CD4-positive, alpha-beta T cell treated with Interferon gamma for 1 hour (primary cell): ENCODE measurements at places on chromosomes 3 and 15.

DNA sequence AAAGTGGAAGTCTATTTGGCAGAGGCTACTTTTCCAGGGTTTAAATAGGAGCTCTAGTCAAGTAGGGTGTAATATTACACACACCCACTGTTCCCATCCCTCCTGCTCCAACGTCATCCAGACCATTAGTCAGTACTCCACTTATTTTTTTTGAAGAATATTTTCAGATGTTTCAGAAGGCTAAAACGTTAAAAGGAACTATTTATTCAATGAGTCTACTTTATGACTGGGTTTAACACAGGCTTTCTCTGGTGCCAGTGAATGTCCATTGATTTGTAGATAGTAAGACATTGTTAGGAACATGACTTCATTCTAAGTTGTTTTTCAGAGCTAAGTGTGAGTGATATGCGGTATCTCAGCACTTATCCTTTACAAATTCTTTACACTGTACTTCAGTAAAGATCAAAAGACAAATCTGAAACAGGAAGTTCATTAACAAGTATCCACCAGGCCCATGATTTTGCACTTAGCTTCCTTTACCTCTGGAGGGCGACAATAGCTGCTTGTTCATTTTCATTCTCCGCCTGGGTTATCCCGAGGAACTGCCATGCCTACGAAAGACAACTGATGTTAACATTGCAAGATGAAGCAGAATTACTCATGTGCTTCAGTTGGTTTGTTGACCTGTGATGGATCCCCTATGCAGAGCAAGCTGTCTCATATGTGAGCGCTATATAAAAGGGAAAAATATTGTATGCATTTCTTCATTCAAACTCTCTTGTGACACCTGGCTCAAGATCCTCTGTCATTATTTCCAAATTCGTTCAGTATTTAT is 158.7 kb downstream of the USP13 start:
- DNase-seq, result no peak

- no peak for DNase-seq
These were observed 76.0 kb downstream of the PTPRG start for GRCh38 chr3:61637088-61638051.

DNA sequence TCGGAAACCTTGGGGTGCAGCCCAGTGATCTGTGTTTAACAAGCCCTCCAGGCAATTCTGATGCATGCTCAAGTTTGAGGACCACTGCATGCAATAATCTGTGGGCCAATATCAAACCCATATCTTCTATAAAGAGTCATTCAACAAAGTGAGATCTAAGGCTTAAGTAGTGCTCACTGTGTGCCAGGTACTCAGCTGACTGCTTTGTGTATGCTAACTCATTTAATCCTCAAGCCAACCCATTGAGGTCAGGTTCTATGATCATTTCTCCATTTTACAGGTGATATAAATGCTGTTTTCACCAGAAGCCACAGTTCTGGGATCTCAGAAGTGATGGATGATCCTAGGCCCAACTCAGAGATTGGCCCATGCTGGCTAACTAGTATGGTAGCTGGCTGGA is 101.7 kb downstream of the SMAD6 start:
- DNase-seq, result no peak

DNA sequence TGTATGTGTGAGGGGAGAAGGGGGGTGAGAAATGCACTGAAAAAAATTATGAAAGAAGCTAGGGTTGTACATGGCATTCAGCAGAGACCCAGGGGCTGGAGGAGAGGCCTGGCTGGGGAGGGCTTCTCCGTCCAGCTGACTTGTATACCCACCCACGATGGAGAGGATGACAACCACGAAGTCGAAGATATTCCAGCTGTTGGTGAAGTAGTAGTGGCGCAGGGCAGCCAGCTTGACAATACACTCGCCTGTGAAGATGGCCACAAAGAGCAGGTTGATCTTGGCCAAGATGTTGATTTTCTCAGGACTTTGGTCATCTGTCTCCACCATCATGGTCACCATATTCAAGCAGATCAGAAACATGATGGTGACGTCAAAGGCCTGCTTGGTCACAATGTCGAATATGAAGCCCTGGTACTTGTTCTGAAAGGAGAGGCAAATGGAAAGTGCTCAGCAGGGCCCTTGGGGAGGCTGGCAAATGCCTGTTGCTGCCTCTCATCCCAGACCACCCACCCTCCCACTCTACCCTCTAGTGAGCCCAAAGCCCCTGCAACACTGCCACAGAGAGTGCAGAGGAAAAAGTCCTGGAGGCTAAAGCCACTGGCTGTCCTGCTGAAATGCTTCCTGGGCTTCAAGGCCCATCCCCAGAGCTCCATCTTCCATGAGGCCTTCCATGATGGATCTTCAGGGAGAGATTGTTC is 58.1 kb downstream of the EXOG start:
- DNase-seq, result no peak

DNA sequence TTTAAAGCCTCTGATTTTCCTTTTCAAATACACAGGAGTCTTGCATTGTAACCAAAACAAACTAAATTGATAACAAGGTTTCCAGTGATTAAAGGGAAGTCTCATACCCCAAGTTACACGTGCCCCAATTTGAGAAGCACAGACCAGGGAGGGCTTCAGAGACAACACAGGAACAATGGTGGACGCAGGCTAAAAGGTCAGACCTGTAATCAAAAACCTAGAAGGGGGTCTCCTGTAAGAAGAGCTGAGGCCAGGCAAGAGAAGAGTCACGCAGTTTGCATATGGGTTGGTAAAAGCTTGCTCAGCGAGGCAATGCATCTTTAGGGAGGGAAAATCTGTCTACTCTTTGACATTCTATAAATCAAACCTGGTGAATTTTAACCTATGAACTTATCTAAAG is 58.6 kb upstream of the MCF2L2 start:
- no peak for DNase-seq

- DNase-seq, result no peak
These were observed 33.4 kb downstream of the SH3BP5 start for GRCh38 chr3:15299036-15299435.

DNA sequence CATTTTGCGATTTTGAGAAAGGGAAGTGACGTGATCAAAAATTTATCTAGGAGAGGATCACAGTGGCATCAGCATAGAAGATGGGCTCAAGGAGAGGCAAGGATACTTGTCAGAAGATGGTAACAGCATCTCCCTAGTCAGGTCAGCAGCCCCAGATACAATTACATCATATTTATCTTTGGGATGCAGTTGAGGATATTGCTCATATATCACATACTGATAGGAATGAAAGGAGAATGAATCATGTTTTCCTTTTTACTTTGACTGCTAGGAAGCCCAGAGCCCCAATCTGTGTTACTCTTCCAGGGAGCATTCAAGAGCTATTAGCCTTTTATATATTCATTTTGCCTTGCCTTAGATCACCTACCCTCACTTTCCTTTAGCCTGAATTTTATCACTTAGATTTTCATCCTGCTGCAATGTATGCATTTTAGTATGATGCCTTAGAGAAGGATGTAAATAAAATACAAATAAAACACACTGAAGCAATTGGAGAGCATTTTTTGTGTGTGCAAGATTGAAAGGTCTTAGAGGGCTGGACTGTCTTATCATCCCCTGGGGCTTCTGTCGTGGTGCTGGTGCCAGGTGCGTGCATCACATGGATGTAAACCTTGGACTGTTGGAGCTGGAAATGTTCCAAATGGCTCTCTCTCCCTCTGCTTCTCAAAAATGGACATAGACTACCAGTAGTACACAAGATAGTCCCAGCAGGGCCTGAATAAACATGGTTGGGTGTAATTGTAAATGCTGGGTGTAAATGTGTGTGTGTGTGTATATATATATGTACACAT is 40.3 kb downstream of the CORO2B start:
- no peak for DNase-seq

- no peak for DNase-seq
These were observed 82.0 kb upstream of the TBL1XR1 start for GRCh38 chr3:177279118-177279815.

DNA sequence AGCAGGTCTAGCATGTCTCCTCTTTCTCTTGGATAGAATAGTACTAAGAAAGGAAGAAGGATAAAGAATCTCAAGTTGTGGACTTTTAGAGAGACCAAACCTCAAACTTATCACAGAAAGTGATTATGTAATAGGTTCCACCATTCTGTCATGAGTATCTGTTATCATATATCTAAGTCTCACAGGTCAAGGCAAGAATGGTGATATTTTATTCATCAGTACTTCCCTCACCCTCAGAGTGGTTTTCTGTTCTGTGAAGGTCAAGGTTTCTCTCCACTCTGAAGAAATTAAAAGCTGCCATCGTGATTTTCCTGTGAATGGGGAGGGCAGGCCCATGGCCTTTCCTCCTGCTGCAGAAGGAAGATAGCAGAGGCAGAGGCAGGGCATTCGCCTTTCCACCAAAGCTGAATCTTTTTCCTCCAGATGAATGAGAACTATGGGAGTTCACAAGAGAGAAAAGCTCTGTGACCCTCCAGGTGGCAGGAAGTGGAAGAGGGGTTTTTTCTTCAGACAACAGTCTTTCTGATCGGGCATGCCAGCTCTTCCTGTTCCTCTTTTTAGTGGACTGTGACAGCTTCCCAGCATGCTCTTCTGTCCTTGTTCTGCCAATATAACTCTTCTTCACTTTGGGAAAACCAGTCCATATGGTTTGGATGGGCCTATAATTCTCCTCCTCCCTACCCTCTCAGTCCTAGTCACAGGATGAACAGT is 37.1 kb upstream of the CCK start:
- DNase-seq, result no peak
